ENCODE measurements at places on chromosomes 1 and 21.

DNA sequence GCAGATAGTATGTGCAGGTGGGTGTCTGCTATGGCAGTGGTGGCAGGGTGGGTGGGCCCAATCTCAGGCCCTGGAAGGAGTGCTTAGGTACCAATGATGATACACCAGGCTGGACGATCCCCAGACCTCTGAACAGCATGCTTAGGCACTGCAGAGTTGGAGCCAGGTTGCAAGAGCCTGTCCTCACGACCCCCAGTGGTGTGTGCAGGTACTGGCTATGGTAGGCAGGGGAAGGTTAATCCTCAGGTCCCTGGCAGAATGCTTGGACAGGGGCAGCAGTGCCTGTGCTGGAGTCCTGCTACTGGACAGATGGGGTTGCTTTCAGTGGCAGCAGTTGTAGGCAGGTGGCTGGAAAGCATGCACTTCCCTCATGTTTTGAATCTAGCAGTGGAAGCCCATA is 100.5 kb upstream of the NEK7 start:
- DNase-seq: peak; percentile 1

GRCh38 chr1:203402629-203403337 is 51.9 kb upstream of the FMOD start:
- peak; percentile 83 for DNase-seq

GRCh38 chr1:8736927-8737326 is 80.5 kb downstream of the RERE start:
- no peak for DNase-seq

GRCh38 chr21:19261731-19262376 is 858.3 kb upstream of the TMPRSS15 start:
- no peak for DNase-seq

DNA sequence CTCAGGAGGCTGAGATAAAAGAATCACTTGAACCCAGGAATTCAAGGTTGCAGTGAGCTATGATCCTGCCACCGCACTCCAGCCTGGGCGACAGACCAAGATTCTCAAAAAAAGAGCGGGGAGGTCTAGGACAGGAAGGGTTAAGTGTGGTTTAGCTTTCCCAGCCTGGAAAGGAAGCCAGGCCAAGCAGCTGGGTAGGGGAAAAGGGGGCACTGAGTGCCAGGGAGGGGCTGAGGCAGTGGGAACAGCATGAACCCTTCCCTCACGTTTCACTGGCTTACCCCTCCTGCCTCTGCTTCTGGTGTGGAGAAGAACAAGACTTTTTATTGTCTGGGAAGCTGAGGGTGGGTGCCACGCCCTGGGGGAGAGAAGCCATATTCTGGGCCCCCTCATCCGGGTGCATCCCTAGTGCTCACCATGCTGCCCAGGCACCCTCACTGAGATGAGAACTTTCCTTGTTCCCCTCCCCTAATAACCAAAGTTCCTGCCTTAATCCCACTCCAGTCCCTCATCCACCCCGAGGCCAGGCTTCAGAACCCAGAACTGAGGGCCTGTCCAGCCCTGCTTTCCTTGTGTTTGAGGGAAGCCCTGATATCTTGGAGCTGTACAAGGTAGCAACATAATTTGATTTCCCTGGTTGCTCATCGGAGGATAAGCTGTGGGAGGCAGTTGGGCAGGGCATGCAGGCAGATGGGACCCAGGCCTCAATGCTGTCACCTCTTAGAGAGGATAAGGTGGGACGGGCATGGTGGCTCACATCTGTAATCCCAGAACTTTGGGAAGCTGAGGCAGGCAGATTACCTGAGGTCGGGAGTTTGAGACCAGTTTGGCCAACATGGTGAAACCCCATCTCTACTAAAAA is 2.0 kb upstream of the LMNA start:
- DNase-seq: no peak

GRCh38 chr1:100523038-100523652 is 14.8 kb upstream of the GPR88 start:
- peak; percentile 21 for DNase-seq

GRCh38 chr1:202270871-202271326 is 70.8 kb downstream of the UBE2T start:
- no peak for DNase-seq

- DNase-seq: peak; percentile 52
Observed at GRCh38 chr1:23865543-23865930, 2.6 kb downstream of the FUCA1 start.

DNA sequence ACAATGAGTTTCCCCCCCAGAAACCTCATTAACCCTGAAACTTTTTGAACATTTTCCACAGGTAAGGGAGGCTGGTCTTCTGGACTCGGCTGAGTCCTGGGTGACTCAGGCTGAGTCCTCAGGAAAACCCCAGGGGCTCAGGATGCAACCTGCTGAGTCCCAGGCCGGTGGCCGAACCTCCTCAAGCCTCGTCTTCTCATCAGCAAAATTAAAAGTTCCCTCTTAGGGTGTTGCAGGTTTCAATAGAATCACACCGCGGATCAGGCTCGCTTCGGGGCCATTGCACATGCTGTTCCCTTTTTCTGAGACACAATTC is 35.0 kb upstream of the GRHL3 start:
- DNase-seq: no peak

GRCh38 chr1:215830226-215830810 is 263.2 kb downstream of the KCTD3 start:
- no peak for DNase-seq

DNA sequence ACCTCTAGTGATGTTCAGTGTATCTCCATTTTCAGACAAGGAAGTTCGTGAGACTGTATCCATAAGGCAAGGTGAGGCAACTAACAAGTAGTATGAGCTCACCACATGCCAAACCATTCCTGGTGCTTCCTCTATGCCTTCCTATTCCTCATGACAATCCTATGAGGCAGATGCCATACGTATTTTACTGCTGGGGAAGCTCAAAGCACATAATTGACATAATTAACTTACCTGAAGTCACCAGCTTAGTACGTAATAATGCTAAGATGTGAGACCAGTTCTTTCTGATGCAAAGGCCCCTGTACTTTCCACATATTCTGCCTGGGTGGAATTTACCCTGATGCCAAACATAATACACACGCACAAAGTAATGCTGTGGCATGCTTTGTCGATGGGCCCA is 83.6 kb upstream of the NFIA start:
- DNase-seq: no peak

GRCh38 chr1:60947367-60947766 is 135.0 kb upstream of the NFIA start:
- no peak for DNase-seq

GRCh38 chr1:152048416-152049009 is 11.7 kb upstream of the S100A11 start:
- no peak for DNase-seq

GRCh38 chr1:24102961-24103360 is 9.0 kb downstream of the MYOM3 start:
- no peak for DNase-seq

GRCh38 chr1:41268154-41268770 is 26.2 kb upstream of the SCMH1 start:
- peak; percentile 68 for DNase-seq

DNA sequence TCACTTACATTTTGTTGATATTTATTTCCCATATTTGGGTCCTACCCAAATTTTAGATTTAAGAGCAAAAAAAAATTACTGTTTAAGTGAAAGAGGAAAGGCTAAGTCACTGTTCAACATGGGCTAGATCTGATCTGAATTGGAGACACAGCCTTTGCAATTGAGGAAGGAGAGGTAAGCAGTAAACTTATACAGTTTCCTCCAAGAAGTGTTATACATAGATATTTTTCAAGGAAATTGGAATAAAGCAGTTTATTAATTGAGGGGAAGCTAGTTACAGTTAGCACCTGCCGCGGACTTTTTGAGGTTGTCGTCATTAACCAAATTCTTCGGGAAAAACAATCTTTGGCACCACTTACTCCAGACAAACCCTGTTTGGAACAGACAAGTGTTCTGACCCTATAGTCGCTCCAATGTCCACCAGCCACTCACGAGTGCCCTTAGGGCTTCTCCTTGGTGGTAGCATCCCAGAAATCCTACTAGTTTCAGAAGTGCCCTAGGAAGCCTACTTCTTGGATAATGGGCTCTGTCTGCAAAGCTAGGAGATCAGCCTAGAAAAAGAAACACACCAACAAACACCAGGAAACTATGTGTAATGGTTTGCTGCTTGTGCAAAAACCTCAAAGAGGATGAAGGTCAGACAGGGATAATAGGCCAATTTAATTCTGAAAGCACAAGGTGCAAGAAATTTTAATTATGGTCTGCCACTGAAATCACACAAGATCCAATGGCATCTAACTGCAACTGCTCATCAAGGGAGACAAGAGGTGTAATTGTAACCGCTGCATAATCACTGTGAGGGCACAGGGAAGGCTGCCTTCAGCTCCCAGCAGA is 2.5 kb downstream of the WLS start:
- DNase-seq: no peak

GRCh38 chr1:181204530-181204929 is 116.0 kb downstream of the IER5 start:
- no peak for DNase-seq

Data from iris pigment epithelial cell (primary cell).